ENCODE measurements at places on chromosomes 1 and 21.

DNA sequence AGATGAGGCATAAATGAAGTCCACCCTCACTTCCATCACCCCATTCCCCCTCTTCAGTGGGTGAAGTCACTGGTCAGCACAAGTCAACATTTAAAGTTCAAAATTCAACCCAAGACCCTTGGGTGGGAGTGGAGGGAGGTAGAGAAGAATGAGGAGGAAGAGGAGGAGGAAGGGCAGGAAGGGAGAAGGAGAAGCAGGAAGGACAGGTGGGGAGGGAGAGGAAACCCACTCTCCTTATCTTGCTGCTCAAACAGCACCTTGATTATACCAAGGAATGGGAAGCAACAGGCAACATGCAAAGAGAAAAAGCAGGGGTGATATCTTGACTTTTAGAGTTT lies 4.0 kb upstream of the BTG2 start:
- DNase-seq, result no peak

- DNase-seq, result no peak
Observed at GRCh38 chr21:45719177-45719802, 75.8 kb downstream of the PCBP3 start.

- peak; percentile 87 for DNase-seq
Observed at GRCh38 chr1:9490605-9491339, 48.5 kb upstream of the SLC25A33 start.

DNA sequence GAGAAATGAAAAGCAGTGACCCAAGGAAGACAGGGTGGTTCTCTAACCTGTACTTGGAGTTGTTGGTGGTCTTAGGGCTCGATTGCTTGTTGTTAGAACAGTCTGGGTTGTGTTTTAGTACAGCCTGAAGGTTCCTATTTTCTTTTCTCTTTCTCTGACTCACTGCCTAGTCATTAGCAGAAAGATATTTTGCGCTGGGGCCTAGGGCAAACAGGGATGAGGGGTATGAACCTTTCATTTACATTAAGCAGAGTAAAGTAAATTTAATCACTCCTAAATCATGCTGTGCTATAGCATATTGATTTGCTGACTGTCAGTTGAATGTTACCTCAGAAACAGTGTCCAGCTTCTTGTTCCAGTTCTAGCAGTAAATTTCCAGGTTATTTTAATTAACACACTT lies 197.2 kb downstream of the RWDD3 start:
- DNase-seq, result no peak

DNA sequence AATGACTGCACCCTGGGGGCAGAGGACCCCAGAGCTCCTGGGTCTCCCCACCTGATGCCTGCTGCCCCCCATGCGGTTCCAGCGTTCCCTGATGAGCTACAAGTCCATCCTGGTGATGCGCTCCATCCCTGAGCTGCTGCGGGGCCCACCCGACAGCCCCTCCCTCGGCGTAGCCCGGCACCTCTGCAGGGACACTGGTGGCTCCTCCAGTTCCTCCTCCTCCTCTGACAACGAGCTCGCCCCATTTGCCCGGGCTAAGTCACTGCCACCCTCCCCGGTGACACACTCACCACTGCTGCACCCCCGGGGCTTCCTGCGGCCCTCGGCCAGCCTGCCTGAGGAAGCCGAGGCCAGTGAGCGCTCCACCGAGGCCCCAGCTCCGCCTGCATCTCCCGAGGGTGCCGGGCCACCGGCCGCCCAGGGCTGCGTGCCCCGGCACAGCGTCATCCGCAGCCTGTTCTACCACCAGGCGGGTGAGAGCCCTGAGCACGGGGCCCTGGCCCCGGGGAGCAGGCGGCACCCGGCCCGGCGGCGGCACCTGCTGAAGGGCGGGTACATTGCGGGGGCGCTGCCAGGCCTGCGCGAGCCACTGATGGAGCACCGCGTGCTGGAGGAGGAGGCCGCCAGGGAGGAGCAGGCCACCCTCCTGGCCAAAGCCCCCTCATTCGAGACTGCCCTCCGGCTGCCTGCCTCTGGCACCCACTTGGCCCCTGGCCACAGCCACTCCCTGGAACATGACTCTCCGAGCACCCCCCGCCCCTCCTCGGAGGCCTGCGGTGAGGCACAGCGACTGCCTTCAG lies 35.5 kb downstream of the TRIM11 start:
- no peak for DNase-seq

DNA sequence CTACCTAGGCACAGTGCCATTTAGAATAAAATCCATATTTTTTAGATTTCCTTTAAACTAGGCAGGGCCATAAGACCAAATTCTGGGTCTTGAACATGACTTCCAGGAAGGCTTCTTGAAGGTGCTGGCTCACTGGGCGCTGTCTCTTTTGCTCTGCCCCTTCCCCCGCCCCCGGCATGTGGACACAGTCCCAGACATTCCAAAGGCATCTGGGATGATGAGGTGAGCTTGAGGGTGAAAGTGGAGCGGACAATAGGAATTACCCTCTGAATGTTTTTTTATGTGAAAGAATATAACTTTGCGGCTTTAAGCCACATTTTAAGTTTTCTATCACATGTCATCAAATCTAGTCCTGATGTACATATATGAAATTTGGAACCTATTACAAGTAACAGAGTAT lies 29.4 kb downstream of the RWDD3 start:
- no peak for DNase-seq

- no peak for DNase-seq
Observed at GRCh38 chr1:200452850-200453552, 43.2 kb upstream of the ZNF281 start.

GRCh38 chr1:18336801-18337200 lies 143.9 kb upstream of the KLHDC7A start:
- no peak for DNase-seq

DNA sequence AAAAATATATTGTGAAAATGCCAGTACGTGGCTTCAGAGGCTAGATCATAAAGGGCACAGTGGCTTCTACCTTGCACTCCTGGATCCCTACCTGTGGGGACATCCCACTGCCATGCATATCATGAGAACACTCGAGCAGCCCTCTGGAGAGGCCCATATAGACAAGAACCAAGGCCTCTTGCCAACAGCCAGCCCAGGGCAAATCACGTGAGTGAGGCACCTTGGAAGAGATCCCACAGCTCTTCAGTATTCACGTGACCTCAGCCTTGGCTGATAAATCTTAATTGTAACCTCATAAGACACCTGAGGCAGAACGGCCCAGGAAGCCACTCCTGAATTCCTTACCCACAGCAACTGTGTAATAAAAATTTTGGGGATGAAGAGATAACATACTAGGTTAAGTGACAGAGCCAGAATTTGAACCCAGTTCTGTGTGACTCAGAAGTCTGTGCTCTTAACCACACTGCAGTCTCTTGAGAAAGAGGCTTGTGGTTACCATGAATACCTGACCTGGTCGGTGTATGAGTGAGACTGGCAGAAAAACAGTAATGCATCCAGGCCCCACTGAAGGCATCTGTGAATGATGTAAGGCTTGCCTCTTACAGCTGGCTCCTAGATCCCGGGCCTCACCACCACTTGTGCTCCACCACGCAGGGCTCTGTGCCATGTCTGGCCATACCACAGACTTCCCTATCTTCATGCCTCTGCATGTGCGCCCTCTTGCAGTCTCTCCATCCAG lies 6.9 kb upstream of the A3GALT2 start:
- DNase-seq, result no peak

DNA sequence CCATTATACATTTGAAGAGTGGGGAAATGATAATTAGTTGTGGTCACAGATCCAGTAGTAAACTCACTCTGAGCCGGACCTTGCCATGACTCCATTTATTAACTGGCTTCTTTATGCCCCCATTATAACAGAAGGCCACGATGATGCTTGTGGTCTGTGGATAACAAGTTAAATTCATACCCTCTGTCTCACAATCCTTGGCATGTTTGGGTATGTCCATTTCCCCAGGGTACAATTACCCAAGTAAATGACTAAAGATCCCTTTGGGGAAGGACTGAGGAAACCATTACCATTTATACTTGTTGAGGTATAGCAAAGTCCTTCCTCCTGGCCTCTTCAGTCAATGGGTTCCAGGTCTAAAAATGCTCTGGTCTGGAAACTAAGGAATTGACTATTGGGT lies 7.3 kb upstream of the USP1 start:
- no peak for DNase-seq

- no peak for DNase-seq
Observed at GRCh38 chr1:240497908-240498307, 114.0 kb downstream of the GREM2 start.

- no peak for DNase-seq
Observed at GRCh38 chr1:112245114-112245513, 150.9 kb upstream of the CTTNBP2NL start.

DNA sequence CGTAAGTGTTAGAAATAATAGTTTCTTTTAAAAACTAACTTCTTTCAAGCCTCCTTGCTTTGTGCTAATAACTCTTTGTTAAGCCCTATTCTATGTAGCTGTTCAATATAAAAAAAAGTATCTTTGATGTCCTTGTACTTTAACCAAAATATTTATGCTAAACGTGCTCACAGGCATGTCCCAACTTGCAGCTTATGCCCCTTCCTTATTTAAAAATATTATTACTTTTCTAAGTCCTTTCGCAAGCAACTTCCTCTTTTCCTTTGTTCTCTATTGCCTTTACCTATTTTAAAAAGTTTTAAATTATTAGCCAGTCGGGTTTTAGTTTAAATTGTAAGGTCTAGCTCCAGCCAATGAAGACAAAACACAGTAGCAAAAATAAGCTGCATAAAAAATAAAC lies 43.4 kb upstream of the NBPF3 start:
- no peak for DNase-seq

GRCh38 chr1:207264663-207265252 lies 56.7 kb upstream of the CD55 start:
- DNase-seq, result no peak

DNA sequence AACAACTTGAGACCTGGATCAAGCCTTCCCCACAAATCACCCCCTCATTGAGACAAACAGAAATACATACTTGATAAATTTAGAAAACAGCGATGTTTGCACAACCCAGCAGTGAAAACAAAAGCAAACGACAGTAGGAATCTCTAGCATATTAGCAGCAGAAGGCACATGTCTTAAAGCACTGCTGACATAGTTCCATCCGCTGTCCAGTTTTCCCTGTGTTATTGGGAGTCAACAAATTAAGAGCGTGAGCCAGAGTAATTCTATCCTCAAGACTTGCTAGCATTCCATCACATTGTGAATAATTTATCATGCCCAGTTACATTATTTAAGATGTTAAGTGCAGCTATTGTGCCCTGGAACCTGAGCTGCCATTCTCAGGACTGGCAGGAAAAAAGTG lies 55.3 kb downstream of the IGSF5 start:
- no peak for DNase-seq

GRCh38 chr1:85417876-85418275 lies 47.1 kb downstream of the DDAH1 start:
- DNase-seq, result no peak

DNA sequence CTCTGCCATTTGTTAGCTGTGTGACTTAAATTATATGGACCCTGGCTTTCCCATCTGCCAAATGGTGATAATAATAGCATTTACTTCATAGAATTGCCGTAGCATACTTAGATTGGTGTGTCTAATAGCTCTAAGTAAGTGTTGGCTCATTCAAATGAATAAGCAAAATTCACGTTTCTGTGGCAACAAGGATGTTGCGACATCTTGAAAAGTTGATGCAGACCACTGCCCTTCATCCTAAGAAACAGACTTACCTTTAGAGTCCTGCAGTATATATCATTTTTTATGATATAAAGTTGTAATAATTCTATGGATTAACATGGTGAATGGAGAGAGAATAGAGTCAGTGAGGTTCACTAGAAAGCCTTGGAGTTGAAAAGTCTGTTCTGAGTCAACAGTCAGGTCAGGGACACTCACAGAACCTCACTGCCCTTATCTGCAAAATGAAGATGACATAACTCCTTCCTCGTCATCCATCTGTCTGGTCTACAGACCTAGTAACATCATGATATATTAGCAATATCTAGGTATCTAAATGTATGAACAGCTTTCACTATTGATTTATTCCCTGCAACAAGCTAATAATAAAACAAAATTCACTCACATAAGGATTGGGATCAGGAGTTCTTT lies 167.3 kb upstream of the C8B start:
- DNase-seq, result no peak

GRCh38 chr1:158692356-158692755 lies 5.8 kb upstream of the SPTA1 start:
- DNase-seq, result no peak

GRCh38 chr1:20426923-20427322 lies 59.1 kb downstream of the CAMK2N1 start:
- DNase-seq, result no peak

DNA sequence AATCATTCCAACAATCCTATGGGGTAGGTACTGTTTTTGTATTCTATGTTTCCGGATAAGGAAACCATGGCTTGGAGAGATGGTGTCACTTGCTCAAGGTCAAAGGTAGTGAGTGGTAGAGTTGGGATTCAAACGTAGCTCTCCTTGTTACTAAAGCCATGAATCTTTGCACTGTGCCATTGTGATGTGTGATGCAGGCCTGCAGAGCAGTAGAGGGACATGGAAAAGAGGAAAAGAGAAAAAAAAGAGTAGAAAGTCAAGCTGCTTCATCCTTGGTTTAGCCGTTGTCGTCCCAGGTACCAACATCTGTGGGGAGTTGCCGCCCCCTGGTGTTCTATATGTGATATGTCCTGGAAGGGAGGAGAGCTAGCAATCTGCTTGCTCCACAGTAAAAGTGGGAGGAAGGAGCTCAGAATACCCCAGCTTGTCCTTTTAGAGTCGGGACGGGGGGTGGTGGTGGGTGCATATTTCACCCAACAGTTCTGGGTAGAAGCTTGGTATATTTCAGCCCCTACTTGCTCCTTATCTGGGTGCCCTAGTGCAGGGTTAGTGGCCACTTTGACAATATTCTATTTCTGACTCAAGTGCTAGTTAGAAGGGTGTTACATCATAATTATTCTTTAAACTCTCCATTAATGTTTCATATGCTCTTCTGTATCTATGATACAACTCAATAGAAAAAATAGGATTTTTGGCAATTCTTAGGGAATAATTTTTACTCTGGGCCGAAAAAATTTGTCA lies 98.4 kb downstream of the EBNA1BP2 start:
- DNase-seq, result peak; percentile 79

- DNase-seq, result no peak
Observed at GRCh38 chr1:19698181-19698580, 33.5 kb downstream of the HTR6 start.

- DNase-seq, result no peak
Observed at GRCh38 chr21:23394458-23394857, 2212.8 kb downstream of the MRPL39 start.

DNA sequence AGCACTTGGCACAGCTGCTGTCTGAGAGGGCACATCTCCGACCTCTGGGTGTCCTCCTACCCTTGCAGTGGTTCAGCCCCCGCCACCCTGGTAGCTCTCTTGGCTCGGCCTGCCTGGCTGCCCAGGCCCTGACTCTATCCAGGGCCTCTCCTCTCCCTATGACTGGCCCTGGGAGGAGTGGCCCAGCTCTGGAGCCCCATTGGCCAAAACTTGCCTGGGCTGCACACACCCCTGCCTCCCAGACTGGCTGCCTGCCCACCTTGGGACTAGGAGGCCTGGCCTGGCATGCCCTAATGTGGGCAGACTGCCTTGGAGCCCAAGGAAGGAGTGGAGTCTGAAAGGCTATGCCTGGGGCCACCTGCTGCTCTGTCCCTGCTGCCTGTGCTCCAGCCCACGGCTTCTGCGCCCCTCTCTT lies 33.6 kb downstream of the ACOT11 start:
- no peak for DNase-seq
